Posterior cingulate gyrus (tissue), 11 donors: ENCODE measurements at places on chromosomes 7 and 10.

GRCh38 chr7:1941464-1942242 lies 271.6 kb downstream of the ELFN1 start:
- DNase-seq: no peak

DNA sequence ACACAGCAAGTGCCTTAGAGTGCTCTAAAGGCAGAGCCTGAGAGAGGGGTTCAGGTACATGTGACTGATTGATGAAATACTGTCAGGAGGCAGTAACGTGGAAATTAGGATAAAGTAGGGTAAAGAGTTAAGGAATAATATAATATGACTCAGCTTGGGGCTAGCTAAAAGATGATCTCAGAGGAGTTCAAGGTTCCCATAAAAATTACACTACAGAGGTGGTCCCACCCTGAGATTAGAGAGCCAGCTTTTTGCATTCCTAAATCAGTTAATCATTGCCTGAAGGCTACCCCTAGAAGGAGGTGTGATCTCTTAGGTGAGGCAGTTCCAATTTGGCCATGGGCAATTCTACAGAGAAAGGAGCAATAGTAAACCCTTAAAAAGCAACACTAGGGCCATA lies 5.8 kb downstream of the LIPJ start:
- DNase-seq: no peak

- no peak for DNase-seq
Measured at GRCh38 chr10:70969188-70969587, 80.8 kb upstream of the PCBD1 start.

DNA sequence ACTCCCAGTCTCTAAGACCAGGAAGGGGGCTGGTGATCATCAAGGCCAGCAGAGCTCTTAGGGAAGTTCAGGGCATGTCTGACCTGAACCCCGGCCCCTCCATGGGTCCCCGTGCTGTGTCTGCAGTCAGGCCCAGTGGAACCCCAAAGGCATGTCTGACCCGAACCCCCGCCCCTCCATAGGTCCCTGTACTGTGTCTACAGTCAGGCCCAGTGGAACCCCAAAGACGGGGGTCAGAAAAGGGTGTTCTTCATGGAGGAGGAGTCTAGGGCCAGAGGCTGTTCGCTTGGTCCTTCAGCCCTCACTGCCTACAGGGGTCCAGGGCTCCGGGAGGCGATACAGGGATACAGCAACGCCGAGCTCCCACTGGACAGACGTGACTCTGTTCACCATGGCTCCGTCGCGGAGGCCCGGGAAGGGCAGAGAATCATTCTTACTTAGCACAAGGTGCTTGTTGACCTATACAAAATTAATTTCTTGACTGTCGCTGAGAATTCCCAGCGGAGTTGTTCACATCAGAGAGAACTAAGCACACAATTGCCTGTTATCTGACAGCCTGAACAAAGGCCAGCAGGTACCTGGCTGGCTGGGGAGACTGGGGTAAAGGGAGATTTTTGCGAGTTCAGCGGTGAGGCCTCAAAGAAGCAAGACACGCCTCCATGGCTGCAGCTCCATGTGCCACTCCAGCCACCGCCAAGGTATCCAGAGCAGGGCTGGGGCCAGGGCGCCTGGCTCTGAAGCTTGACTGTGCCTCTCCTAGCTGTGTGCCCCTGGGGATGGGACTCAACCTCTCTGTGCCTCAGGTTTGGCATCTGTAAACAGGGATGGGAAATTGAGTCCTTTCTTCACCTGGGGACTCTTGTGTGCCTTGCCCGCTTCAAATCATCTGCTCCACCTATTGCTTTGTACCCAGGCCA lies 26.8 kb downstream of the EN2 start:
- DNase-seq: no peak

- DNase-seq: no peak
Measured at GRCh38 chr7:154910125-154910524, 92.8 kb downstream of the PAXIP1 start.

DNA sequence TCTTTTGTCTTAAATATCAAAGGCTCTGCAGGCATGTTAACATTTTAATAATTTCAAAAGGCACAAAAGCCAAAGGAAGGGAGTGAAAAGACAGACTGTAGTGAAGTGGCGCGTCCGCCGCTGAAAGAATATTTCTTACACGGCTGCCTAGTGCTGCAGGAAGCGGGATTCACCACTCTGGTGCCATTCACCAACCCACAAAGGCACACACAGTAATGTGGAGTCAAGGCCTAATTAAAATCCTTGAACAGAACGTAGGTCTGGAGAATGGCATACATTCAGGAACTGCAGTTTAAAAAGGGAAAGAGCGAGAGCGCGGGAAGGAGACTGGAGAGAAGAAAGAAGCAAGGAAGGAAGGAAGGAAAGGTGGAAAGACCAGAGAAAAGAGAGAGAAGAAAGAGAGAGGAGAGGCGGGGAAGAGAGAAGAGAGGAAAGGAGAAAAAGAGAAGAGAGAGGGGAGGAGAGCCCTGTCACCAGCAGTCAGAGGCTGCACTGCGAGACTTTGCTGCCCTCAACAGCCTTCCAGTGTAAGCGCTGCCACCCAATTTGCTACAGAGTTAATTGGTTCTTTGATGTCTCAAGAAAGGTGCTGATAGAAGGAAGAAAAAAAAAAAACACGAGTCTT lies 554.0 kb downstream of the MDFIC start:
- no peak for DNase-seq

GRCh38 chr7:79341902-79342301 lies 111.6 kb downstream of the MAGI2 start:
- no peak for DNase-seq

GRCh38 chr10:132551093-132551807 lies 13.7 kb downstream of the INPP5A start:
- no peak for DNase-seq

DNA sequence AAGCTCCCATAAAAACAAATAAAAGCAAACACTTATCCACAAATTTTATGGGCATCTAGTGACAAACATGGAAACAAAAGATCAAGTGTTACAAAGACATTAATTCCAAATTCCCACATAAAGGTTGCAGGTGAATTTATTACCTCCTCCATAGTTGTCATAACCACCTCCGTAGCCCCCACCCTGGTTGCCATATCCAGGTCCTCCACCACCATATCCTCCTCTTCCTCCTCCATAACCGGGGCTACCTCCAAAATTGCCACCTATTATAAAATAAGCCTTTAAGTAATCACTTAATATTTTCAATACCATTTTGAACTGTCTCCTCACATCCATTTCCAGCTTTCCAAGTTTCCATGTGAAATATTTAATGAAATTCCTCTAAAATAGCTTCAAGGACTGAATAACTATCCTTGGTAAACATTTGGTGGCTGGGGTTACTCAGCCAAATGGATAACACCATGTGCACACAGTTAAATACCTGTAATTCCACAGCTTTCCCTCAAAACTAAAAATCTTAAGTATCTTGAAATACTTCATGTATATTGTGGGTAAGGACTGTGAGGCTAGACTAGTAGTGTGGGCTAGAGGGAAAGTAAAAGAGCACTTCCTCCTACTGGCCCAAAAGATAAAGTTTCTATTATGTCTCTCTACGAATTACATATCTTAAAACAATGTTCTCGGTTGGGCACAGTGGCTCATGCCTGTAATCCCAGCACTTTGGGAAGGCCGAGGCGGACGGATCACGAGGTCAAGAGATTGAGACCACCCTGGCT lies 6.9 kb downstream of the HNRNPA2B1 start:
- DNase-seq: no peak

- DNase-seq: no peak
Measured at GRCh38 chr7:31648288-31648687, 38.7 kb upstream of the PPP1R17 start.

DNA sequence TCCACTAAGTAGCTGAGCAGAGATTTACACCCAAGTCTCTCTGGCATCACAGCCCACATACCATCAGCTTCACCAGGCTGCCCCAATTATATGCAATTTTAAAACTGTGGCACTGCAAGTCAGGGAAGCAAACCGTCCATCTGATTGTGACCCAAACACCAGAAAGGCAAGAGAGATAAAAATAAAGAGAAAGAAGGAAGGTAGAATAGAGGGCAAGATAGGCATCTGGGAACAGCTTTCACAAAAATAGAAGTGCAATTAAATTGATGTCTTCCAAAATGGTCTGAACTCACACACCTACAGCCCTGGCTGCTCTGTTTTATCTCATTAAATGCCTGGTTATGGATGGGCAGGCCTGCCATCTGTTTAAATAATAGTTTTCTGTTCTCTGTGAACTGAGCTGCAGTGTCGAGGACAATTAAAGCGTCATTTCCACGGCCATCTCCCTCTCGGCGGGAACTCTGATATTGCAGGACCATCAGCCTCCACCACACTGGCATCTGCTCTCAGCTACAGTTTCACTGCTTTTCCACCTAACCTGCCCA lies 509.1 kb downstream of the INHBA start:
- no peak for DNase-seq

- DNase-seq: no peak
Measured at GRCh38 chr7:31432176-31432575, 81.7 kb upstream of the ITPRID1 start.

DNA sequence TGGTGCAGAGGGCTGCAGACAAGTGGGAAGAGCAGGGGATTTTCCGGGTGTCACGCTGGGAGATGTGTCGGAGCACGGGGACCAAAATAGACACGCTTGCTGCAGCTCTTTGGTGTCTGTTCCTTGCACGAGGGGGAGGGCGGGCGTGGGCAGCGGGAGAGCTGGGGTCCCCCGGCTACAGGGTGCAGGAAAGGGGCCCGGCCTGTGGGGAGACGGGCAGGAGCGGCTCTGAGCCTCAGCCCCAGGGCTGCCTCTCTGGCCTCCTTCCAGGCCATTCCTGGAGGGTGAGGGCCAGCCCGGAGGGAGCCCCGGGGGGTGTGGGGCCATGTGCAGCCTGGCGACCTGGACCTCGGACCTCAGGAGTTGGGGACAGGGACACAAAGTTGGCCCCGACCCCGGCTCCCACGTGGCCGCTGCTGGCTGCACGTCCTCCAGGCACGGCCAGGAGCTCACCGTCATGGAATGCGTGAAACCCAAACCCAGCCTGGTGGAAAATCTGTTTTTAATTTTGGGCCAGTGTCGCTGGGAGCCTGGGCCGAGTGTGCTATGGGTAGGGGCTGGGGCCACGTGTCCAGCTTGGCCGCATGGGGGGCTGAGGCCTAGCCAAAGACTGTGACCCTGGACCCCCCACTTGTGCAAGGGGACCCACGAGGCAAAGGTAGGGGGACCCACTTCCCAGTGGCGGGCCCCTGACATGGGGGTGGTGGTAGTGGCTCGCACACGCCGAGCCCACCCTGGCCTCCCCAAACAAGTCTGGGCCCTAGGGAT lies 6.6 kb downstream of the TTYH3 start:
- no peak for DNase-seq

- DNase-seq: no peak
Measured at GRCh38 chr7:132300599-132301277, 275.5 kb downstream of the PLXNA4 start.

DNA sequence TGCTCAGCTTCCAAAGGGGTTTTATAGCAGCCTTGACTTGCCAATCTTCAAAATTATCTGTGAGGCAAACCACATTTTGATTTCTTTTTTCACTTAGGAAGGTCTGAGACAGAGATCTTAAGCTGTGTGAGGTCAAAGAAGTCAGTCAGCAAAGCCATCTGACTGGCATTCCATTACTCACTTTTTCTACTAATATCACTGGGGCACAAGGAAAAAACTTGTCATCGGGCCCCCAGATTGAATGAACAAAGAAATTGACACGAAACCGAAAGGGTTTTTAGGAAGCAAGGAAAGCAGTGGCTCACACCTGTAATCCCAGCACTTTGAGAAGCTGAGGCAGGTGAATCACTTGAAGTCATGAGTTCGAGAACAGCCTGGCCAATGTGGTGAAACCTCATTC lies 78.5 kb upstream of the FRMD4A start:
- DNase-seq: no peak

DNA sequence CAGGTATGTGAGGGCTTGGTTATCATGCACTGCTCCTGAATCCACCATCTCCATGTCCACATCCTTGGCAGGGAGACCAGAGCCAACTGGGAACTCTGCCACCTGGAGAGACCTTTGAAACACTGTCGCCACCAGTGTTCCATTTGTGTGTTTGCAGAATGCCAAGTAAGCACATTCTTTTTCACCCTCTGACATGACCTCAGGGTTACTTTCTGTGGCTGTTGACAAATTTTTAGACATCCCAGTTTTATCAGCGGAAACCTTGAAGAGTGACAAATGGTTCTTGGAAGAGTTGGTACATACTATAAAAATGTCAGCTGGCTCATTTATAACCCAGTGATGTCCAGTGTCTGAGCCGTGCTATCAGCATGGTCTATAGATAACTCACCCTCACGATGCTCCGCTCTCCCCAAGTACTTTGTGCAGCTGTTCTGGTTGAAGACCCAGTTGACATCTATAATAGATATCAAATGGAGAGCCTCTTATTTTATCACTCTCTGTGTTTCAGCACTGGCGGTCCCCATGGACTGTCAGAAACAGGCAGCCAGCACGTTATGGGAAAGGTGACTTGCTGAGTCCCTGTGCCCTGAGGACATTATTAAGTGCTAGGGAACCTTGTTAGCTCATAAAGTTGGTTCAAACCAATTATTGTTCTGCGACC lies 563.1 kb upstream of the GALNT17 start:
- DNase-seq: no peak

GRCh38 chr7:46059308-46060020 lies 138.4 kb upstream of the IGFBP3 start:
- DNase-seq: no peak

DNA sequence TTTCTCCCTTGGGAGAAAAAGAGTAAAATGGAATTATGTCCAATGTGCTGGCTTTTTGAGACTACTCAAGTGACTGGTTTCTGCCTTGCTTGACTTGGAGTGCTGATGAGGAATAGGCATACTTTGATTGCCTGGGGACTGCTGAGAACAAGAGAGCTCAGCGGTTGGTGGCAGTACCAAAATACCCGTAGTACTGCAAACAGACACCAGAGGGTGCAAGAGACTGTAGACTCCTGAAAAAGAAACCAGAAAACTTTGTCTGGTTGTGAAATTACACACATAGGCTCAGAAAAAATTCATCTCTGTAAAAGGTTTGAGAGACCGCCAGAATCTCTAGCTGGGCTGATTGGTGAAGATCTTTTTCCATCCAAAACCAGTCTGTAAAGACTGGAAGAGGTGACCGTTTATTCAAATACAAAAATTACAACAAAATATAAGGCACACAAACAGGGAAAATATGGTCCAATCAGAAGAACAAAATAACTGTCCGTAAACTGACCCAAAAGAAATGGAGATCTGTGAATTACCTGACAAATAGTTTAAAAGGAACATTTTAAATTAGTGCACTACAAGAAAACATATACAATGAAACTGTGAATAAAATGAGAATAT lies 18.5 kb downstream of the BICC1 start:
- no peak for DNase-seq

GRCh38 chr7:157827045-157827862 lies 490.4 kb downstream of the DNAJB6 start:
- no peak for DNase-seq

DNA sequence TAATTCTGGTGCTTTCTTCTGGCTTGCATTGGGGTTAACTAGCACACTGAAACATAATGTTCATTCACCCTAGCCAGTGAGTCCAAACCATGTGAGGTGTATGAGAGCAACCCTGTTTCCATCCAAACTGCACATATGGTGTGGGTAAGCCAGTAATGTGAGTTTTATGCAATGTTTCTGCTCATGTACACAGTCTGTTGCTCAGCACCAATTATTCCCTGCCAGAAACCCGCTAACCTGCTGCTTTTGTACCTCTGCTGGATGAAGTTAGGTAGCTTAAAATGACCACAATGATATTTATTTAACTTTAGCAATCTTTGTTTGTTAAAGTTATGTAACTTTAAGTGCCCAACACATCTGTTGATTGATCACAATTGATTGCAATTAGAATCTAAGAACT lies 93.7 kb upstream of the RPA3 start:
- no peak for DNase-seq

GRCh38 chr7:157932498-157933218 lies 595.9 kb downstream of the DNAJB6 start:
- DNase-seq: no peak

GRCh38 chr10:86347856-86348255 lies 18.7 kb downstream of the GRID1 start:
- no peak for DNase-seq
